ENCODE measurements at places on chromosomes 11 and 22.

- DNase-seq = no peak
Measured at GRCh38 chr11:121958971-121959325, 157.1 kb downstream of the BLID start.

DNA sequence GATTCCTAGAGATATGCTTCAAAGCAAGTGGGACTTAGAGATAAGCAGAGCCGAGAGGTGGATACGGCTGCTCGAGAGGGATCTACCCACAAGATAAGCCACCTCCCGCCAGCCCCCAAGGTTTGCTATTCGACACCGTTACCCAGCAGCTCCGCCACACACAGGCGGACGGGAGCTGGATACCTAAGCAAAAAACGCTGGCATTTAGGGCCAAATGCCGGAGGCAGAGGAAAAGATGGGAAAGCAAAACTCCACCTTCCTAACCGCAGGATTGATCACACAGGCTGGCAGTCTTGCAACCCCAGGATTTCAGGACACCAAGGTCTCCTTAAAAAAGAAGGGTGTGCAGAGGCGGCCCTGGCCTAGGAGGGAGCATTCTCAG lies 709 bp downstream of the FTH1 start:
- DNase-seq = peak; percentile 54

DNA sequence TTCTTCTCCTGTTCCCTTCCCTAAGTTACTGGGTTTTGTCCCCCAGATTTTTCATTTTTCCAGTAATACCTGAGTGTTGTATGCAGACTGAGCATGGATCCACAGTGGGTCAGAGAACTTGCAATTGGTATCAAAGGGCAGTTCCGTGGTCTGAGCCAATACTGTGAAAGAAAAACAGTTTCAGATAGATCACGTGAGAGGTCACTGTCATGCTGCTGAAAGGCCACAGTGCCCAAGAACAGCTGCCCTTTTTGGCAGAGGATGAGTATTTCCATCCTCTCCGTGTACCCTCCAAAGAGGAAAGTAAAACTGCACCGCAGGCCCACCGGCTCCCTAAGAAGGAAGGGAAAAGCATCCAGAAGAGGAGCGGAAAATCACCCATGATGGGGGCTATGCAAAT lies 73.0 kb upstream of the TBCEL start:
- no peak for DNase-seq

- no peak for DNase-seq
Measured at GRCh38 chr11:134536677-134537076, 124.6 kb upstream of the B3GAT1 start.

- no peak for DNase-seq
Measured at GRCh38 chr11:103537904-103538502, 428.8 kb downstream of the DYNC2H1 start.

GRCh38 chr11:57277845-57278720 lies 41.0 kb upstream of the APLNR start:
- DNase-seq = peak; percentile 77

GRCh38 chr11:46725338-46726205 lies 6.6 kb downstream of the F2 start:
- DNase-seq = no peak

GRCh38 chr11:64444838-64445441 lies 86.0 kb downstream of the RPS6KA4 start:
- peak; percentile 37 for DNase-seq
